CD4-positive, CD25-positive, alpha-beta regulatory T cell (primary cell): ENCODE measurements at places on chromosomes 4 and X. TPM values are rescaled to one million over a fixed set of nuclear protein-coding genes. Genes with fewer than 3 reads are reported as not detected.

GRCh38 chrX:40152741-40153344 is 55.1 kb upstream of the BCOR start:
- no peak overlapping the region for H3K27ac ChIP-seq
- no peaks in the 10 kb centered on the region for H3K27me3 ChIP-seq
- peaks cover 25% of the 10 kb centered on the region for H3K4me1 ChIP-seq
- DNase-seq = no peak

DNA sequence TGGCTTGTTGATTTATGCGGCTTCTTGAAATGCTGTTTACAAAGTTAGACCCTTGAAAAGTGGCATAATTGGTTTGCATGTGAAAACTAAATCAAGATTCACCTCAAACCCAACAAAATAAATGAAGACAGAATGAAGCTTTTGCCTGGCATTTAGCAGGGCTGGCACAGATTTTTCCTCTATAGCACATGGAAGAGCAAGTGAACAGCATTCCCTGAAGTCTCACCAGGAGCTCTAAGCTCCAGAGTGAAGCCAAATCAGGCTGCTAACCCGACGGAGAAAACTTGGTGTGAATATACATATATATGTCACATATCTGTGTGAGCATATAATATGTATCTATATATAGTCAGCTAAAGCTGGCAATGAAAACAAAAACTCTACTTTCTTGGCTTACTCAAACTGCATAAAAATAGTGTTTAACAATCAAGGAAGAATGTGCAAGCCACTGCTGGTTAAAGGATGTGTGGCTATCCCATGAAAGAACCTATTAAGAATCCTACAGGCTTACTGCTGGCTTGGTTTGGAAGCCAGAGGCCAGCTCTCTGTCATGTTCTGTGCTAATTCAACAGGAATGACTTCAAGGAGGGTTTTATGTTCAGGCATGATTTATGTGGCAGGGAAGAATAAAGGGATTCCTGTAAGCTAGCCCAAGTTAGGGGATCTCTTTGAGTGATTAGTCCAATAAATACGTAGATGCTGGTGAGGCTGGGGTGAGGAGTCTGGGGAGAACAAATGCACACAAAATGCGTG is 69.9 kb downstream of the MFAP3L start:
- H3K27me3 ChIP-seq = no peaks in the 10 kb centered on the region
- no peak for DNase-seq
- H3K4me3 ChIP-seq = no peak overlapping the region
- H3K36me3 ChIP-seq = no peaks in the 10 kb centered on the region
- H3K27ac ChIP-seq = no peak overlapping the region

DNA sequence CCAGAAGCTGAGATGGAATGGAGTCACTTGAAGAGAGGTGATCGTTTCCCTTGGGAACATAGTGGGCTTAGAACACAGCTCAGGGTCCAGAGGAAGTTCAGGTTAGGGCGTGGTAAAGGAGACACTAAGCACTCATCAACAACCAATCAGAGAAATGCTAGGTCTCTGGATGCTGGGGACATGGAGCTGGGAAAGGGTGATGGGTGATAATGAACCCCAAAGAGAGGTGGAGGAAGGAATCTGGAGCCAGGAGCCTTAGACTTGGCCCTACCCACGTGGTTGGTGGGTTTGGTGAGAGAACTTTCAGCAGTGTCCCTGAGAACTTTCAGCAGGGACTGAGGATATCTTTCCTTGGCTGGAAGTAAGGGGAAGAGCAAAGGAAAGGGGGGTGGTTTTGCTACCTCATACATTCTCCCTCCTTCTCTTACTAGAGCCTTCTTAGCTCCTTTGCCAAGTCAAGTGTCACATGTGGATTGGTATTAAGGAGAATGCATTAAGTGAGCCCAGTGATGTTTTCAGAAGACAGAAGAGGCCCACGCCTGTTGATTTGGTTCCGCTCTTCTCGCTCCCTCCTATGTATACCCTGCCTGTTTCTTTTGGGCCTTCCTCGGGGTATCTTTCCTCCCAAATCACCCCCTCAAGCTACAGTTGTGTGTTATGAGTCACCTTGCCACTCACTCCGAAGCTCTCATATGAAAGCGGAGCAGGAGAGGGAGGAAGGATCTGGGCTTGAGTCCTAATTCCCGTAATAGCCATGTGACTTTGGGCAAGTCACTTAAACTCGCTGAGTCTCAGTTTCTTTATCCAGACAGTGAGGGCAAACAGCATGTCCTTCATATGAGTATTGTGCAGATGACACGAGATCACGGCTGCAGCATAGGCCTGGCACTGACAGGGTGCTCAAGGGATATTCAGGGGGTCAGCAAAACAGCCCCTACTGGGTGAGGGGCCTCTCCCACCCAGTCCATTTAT is 63.1 kb downstream of the TSC22D3 start:
- peaks cover 59% of the 10 kb centered on the region for H3K4me1 ChIP-seq
- H3K27me3 ChIP-seq = no peaks in the 10 kb centered on the region
- peaks cover 29% of the 10 kb centered on the region for H3K36me3 ChIP-seq
- H3K4me3 ChIP-seq = peak overlapping the region; percentile 98
- peak; percentile 34 for DNase-seq

DNA sequence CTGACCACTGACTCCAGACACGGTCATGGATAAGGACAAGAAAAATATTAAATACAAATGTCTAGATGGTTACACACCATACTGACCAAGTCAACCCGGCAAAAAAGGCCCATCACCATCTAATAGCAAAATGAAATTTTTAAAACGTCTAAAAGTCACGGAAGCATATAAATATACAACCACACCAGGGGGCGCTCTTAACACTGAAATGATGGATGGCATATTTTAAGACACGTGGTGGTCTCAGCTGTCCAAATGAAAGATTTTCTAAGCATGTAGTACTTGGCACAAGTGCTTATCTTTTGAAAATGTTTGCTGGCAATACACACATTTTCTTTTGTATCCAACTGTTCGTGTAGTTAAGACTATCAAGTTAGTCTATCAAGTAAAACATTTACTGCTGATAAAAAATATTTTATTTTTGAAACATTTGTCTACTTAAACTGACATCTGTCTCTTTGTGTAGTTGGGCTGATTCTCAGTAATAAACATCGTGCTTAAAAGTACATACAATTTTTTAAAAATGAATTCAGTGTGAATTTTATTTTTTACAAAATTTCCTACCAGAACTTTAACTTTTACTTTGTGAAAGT is 64.6 kb downstream of the COX7B2 start:
- H3K27ac ChIP-seq = no peak overlapping the region
- DNase-seq = peak; percentile 64
- H3K4me3 ChIP-seq = no peak overlapping the region
- no peaks in the 10 kb centered on the region for H3K27me3 ChIP-seq
- no peaks in the 10 kb centered on the region for H3K36me3 ChIP-seq

- H3K4me1 ChIP-seq = peaks cover 22% of the 10 kb centered on the region
- H3K27ac ChIP-seq = no peak overlapping the region
- H3K4me3 ChIP-seq = no peak overlapping the region
- no peaks in the 10 kb centered on the region for H3K36me3 ChIP-seq
- DNase-seq = no peak
- no peaks in the 10 kb centered on the region for H3K27me3 ChIP-seq
These were observed 10.2 kb upstream of the TMEM156 start for GRCh38 chr4:39042366-39042765.

DNA sequence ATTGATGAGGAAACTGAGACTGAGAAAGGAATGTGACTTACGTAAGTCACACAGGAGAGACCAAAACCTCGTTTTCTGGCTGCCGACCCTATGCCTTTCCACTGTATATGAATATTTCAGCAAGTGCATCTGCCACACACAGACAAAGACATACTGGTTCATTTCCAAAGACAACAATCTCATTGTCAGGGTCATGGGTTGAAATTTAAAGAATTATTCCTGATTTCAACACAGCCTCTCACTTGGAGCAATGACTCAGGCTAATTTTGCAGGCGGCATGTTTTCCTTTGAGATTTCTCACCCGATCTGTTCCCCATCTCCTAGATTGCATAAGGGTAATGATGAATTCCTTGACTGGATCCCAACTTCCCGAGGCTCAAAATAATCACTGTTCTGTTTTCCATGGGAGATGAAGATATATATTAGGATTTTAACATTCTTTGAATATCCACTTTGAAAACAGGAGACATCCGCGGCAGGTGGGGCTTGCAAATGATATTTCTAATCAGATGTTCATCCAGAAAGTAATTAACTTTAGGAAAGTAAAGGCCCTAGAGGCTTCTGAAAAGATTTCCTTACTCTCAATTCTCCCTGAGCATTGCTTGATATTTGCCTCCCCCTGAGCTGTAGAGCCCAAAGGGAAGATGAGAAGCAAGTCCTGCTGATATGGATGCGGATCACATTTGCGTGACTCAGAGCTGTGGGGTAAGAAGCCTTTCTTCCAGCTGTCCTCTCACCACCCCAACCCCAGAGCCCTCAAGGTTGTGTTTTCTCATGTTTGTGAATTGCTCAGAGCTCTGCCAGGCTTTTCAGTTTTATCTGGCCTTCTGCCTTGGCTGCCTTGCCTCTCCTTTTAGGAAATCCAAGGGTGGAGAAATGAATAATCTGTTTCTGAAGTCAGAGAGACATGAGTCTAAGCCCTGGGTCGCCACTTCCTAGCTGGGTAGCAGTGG is 361.1 kb upstream of the BOD1L1 start:
- no peaks in the 10 kb centered on the region for H3K27me3 ChIP-seq
- no peak for DNase-seq
- H3K27ac ChIP-seq = no peak overlapping the region
- no peaks in the 10 kb centered on the region for H3K36me3 ChIP-seq
- H3K4me1 ChIP-seq = no peaks in the 10 kb centered on the region

GRCh38 chr4:112519689-112520597 is 4.0 kb upstream of the NEUROG2 start:
- H3K27me3 ChIP-seq = peaks cover 69% of the 10 kb centered on the region
- H3K4me3 ChIP-seq = no peak overlapping the region
- no peaks in the 10 kb centered on the region for H3K36me3 ChIP-seq
- no peak for DNase-seq

- H3K27ac ChIP-seq = no peak overlapping the region
- no peaks in the 10 kb centered on the region for H3K36me3 ChIP-seq
- no peak for DNase-seq
- no peak overlapping the region for H3K4me3 ChIP-seq
These were observed 66.5 kb downstream of the PDHA1 start for GRCh38 chrX:19410259-19410658.

Gene TTC29
- total RNA-seq = not detected

Gene PAGE2
- not detected for total RNA-seq

Gene GAGE12E
- total RNA-seq = not detected

Gene POU4F2
- total RNA-seq = not detected

Gene NAP1L3
- 2.4 TPM for total RNA-seq

Gene BRS3
- not detected for total RNA-seq

Gene S100P
- total RNA-seq = not detected
